Transverse colon (tissue), 4 donors: ENCODE measurements at places on chromosomes 5 and 9. TPM values are rescaled to one million over a fixed set of nuclear protein-coding genes. Genes with fewer than 3 reads are reported as not detected.

Gene RMRP
- 3,638 TPM for total RNA-seq

Gene ARAP3
- 4.0 TPM for total RNA-seq

- no peak for DNase-seq
- H3K27me3 ChIP-seq: no peaks in the 10 kb centered on the region
- H3K4me1 ChIP-seq: no peaks in the 10 kb centered on the region
- no peak overlapping the region for H3K4me3 ChIP-seq
- no peak overlapping the region for H3K27ac ChIP-seq
These were observed 294.5 kb downstream of the EBF1 start for GRCh38 chr5:158805195-158805594.

- DNase-seq: no peak
- H3K27me3 ChIP-seq: peaks cover 6% of the 10 kb centered on the region
- no peak overlapping the region for H3K27ac ChIP-seq
- H3K4me1 ChIP-seq: no peaks in the 10 kb centered on the region
- no peak overlapping the region for H3K4me3 ChIP-seq
- no peaks in the 10 kb centered on the region for H3K36me3 ChIP-seq
These were observed 55.2 kb upstream of the SHISAL2B start for GRCh38 chr5:64634997-64635686.

DNA sequence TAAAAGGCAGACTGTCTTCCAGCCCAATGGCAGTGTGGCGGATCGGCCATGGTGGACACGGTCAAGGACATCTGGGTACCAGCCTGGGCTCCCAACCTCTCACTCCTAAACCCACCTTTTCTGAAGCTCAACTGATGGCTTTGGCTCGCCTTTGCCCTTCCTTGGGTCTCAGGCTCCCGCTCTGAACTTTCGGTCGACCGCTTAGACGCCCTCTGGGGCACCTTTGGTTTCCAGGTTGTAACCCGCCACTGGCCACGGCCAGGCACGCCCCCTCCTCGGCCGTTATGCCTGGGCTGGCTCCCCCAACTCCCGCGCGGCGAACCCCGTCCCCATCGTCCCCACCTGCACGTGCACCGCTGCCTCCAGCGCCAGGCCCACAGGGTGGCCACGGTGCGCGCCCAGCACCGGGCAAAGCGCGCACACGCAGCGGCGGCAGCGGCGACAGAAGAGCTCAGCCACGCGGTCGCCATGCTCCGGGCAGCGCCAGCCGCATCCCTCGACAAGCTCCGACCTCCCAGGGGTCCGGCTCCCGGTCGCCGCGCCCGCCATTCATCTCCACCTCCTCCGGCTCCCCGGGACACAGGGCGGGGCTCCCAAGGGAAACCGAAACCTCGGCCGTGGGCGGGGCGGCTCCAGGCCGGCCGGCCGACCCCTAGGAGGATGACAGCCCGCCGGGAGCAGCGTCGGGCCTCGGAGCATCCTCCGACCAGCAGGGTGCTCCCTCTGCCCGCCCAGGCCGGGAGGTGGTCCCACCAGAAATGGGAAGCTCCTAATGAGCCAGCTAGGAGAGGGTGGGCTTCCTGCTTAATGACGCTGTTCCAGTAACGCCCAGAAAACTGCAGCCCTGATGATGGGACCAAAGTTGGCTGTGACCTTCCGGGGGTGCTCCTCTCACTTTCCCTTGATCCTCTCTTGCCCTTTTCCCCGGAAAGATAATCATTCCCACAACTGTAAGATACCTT is at the start of gene TRIM14:
TSS of gene TRIM14 (minus strand) at position 583 of the 962 bp plus-strand sequence. CDS start at position 549, 34 bp downstream.
- DNase-seq: peak; percentile 85
- peak within 1 kb of the TSS; percentile 92 for H3K27ac ChIP-seq
- no peaks in the 10 kb centered on the region for H3K36me3 ChIP-seq
- peak within 1 kb of the TSS; percentile 59 for H3K4me3 ChIP-seq

- H3K4me1 ChIP-seq: no peaks in the 10 kb centered on the region
- no peak overlapping the region for H3K4me3 ChIP-seq
- peaks cover 6% of the 10 kb centered on the region for H3K27me3 ChIP-seq
- H3K27ac ChIP-seq: no peak overlapping the region
These were observed 11.5 kb downstream of the WNT8A start for GRCh38 chr5:138095100-138095907.
